NCI-H2107 (cell line): ENCODE measurements at places on chromosomes 13 and 19.

- no peak for DNase-seq
These were observed 2.6 kb downstream of the HMG20B start for GRCh38 chr19:3575260-3575741.

- DNase-seq = no peak
These were observed 12.4 kb downstream of the PRR36 start for GRCh38 chr19:7861619-7862412.

DNA sequence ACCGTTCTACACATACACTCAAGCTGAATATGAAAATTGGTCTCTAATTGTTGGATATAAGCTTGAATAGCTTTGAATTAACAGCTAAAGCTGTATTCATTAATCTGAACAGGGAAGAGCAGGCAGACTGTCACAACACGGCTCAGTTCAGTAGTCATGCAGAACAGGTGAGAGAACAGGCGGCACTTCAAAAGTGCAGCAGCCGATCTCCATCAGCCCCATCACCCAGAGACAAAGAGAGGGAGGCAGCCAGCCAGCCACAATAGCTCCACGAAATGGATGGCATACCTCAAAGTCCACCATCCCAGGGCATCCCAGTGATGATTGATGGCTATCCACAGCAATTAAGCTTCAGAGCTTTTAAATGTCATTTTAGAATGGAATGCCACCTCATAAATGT lies 419.2 kb downstream of the OLFM4 start:
- no peak for DNase-seq

DNA sequence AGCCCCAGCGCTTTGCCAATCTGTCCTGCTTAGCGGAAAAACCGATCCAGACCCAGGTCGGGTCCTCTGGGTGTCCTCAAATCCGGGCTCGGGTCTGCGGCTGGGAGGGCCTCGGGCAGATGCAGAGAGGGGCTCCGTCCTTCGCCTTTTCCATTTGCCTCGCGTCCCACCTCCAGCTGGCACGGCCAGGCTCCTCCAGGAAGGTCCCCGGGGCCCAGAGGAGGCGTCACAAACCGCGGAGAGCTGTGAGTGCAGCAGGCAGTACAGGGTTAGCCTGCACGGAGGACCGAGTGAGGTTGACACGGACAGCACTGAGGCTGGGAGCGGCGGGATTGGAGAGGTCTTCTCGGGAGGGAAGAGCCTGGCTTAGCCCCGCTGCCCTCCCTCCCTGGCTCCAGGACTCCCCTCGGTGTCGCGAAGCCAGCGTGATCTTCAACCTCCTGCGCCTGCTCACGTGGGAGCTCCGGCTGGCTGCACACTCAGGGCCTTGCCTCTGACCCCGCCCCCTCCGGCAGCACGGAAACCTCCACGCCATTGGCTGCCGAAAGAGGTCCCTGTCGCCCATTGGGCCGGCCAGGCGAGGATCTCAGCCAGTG lies 2.8 kb upstream of the IFNL2 start:
- no peak for DNase-seq

DNA sequence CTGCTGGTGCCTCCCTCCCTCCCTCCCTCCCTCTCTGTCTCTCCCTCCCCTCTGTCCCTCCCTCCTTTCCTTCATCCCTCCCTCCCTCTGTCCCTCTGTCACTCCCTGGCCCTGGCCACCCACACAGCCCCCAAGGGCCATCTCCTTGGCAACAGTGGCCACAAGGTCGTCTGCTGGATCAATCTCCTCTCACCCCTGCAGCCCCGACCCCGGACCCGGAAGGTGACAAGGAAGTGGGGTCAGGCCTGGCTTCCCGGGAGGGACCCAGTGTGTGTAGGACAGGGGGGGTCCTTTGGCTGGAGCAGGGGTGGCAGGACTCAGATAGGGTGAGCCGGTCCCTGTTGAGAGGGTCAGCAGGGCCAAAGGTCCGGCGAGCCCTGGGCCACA lies 21.9 kb upstream of the TCF3 start:
- DNase-seq = no peak

- DNase-seq = no peak
These were observed 42.0 kb upstream of the IPO5 start for GRCh38 chr13:97911311-97912138.

GRCh38 chr19:16896146-16897028 lies 7.6 kb downstream of the F2RL3 start:
- no peak for DNase-seq

DNA sequence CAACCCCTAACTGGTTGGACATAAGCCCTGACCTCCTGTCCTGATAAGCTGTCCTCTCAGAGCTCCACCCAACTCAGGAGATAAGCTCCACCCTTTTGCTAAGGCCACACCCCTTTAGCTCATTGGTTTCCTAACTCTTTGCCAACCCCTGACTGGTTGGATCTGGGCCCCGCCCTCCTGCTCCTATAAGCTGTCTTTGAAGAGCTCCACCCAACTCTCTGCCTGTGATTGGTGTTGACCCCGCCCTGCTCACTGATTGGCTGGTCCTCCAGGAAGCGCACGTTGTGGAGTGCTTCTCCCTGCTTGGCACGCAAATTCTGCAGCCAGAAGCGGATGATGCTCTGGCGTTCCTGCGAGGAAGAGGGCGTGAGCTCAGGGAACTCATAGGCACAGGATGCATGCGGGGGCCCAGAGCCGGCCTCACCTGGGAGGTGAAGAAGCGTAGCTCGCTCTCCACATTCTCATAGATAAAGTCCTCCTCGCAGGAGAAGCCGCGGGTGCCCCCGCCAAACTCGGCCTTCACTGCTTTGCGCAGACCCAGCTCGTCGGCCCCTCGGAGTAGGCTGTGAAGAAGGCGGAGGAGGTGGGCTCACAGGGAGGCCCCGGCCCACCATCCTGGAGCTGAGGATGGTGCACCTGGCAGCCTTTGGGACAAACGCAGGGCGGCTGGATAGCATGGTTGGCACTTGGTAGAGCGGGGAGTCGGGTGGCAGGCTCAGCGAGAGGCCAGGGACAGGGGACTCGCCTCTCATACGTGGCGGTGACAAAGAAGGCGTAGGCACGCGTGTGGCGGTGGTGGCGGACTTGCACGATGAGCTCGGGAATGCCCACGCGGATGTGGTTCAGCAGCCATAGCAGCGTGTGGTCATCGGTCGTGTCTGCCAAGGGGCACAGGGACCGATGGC lies 1.7 kb downstream of the ANO8 start:
- no peak for DNase-seq

DNA sequence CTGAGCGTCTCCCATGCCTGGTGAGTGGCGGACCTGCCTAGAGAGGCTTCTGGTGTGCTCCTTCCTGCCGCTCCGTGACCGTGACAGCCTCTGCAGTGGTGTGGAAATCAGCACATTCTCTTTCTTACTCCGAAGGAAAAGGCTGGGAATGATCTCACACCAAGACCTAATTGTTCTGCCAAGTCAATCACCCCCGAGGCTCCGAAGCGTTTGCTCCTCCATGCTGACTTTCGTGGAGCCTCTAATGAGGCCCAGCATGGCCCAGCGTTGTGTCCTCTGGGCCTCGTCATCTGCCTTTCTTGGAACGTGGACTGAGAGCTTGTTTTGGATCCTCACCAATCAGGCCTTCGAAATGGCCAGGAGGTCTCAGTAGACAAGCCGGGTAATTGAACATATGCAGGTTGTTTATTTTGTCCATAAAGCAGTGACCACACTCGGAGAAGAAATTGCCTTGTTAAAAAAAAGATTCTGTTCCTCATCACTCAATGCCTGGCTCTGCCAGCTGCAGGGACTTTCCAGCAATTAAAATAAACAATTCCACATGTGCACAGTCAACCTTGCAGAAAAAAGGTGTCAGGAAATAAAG lies 107.1 kb downstream of the UBL3 start:
- DNase-seq = no peak

DNA sequence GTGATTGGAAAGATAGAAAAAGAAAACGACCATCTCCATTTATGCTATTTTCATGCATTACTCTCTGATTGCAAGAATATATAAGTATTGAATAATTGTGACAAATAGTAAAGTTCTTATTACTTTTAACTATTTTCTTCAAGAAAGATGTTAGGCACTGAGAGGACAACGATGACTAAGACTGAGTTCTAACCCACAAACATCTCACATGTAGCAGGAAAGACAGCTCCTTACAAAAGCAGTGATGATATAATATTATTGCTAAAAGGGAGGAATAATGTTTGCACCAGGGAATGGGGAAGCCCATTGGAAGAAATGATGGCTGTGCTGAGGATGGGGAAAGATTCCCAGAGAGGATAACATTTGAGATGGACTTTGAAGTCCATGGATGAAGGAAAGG lies 22.6 kb downstream of the RXFP2 start:
- no peak for DNase-seq

GRCh38 chr13:37735293-37735692 lies 134.3 kb downstream of the TRPC4 start:
- no peak for DNase-seq

DNA sequence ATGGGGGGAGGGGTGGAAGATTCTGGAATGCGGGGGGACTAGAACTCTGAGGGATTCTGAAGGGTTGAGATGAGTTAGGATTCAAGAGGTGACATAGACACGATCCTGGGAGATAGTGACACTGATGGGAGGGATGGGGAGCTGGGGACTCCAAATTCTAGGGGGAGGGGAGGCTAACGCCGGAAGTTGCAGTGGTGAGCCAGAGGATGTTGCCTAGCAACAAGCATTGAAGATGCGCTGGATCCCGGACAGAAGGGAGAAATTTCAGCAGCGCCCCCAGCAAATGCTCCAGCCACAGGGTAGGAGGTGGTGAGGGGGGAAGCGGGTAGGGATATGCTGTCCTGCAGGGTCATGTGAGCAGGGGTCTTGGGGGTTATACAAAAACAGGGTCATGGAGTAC lies 6.9 kb upstream of the LTBP4 start:
- no peak for DNase-seq

DNA sequence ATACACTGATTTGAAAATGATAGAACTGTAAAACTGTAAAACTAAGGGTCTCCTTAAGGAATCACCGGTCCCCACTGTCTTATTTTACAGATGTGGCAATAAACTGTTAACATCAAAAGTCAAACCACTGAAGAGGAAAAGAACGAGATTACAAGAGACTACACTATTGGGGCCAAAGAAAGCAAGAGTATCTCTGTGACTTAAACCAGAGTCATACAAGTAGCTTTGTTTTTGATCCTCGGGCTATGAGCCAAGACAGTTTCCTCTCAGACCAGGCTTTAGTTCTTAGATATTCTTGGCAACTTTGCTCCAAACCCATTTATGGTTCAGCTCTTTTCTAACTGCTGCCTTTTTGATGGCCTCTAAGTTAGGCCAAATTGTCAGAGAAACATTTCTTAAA lies 113.8 kb downstream of the TBC1D4 start:
- DNase-seq = no peak

DNA sequence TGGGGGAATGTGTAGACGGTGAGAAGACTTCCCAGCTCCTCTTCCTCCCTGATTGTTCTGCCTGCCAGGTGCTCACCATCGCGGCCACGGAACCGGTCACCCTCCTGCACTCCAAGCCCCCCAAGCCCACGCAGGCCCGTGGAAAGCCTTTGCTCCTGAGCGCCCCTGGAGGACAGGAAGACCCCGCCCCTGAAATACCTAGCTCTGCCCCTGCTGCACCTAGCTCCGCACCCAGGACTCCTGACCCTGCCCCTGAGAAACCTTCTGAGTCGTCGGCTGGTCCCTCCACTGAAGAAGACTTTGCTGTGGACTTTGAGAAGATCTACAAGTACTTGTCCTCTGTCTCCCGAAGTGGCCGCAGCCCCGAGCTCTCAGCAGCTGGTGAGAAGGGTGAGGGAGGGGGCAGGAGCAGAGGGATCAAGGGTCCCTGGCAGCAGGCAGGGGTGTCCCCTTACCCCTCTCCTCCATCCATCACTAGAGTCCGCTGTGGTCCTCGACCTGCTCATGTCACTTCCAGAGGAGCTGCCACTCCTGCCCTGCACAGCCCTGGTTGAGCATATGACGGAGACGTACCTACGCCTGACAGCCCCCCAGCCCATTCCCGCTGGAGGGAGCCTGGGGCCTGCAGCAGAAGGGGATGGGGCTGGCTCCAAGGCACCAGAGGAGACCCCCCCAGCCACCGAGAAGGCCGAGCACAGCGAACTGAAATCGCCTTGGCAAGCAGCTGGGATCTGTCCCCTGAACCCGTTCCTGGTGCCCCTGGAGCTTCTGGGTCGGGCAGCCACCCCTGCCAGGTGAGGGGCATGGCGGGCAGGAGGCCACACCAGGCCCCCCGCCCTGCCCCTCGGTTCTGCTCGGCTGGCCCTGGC lies 2.1 kb downstream of the SNAPC2 start:
- DNase-seq = no peak
